Stimulated activated CD4-positive, alpha-beta T cell treated with anti-CD3 and anti-CD28 coated beads, Interleukin-12 subunit alpha, Interleukin-12 subunit beta, amount 100 ng/mL, for 24 hours (primary cell): ENCODE measurements at places on chromosomes 16 and 17.

- no peak for DNase-seq
Measured at GRCh38 chr16:31038993-31039392, 5.6 kb downstream of the STX4 start.

GRCh38 chr16:49836668-49837067 is 19.2 kb downstream of the ZNF423 start:
- DNase-seq: no peak

DNA sequence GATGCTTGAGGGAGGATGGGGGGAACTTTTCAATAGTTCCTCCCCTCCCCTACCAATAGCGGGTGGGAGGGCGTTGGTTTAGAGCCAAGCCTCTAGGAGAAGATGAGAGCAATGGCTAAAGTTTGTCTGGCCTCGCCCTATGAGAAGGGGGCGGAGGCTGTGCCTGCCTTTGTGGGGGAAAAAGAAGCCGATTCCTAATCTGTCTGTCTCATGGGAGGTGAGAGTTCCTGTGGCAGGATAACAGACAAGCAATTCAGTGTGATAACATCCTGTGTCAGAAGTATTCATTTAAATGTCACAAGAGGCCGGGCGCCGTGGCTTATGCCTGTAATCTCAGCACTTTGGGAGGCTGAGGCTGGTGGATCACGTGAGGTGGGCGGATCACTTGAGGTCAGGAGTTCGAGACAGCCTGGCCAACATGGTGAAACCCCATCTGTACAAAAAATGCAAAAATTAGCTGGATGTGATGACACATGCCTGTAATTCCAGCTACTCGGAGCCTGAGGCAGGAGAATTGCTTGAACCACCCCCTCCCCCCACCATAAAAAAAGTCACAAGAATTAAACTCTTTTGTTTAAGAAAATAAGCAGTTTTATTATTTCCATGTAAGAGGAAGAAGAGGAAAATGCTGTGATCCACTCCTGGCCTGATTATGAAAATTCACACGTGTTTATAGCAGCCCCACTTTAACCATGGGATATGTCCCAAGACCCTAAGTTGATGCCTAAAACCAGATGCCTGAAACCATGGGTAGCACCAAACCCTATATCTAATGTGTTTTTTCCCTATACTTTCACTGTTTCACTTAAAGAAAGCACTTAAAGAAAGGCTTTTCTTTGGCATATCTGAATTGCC is 1.7 kb downstream of the SLFN5 start:
- peak; percentile 77 for DNase-seq

DNA sequence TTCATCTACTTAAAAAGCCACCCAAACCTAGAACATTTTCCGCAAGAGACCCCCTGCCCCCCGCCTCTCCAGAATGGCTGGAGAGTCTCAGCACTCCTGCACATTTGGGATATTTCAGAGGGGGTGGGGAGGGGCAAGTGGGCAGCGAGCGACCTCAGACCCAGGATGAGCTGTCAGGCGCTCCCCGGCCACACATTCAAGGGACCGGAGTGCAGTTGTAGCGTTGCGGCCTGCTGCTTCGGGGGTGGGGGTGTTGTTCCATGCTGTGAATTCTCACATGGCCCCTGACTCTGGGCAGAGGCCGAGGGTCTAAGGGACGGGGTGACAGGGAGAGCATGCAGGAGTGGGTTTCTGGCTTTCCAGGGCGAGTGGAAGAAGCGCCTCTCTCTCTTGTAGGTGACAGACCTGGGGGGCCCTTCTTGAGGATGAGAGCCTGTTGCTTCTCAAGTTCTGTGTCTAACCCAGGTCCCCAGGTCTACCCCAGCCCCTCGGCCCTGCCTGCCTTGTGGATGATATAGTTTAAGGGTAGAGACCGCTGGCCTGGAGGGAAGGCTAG is 231.2 kb downstream of the SEC14L1 start:
- no peak for DNase-seq

DNA sequence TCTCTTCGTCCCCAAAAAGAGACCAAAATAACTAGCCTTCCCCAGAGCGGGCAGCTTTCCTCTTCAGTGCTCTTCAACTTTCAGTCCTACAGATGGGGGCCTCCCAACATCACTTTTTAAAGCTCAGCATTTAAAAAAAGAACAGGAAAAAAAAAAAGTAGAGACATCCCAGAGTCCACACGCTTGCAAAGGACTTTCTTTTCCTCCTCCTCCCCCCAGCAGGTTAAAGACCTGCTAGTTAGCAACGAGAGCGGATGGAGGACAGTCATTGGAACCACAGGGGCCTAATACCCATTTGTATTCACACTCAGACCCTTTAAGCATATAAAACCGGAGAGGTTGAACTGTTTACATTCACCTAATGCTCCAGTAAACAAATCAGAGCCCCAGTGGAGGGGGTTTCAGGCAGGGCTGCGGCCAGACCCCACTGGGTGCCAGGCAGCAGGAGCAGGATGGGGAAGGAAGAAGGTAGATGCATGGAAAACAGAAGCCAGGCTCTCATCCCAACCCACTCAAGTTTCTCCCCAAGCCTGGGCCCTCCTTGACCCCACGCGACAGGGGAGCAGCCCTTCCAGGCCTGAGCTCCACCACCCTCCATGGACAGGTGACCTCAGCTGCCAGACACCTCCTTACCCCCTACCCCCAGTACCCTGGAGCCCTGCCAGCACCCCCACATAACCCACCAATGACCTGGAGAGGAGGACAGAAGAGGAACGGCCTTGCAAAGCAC is 15.2 kb downstream of the ZFHX3 start:
- DNase-seq: no peak

- DNase-seq: no peak
Measured at GRCh38 chr17:60098578-60098977, 19.9 kb upstream of the HEATR6 start.
